Activated naive CD4-positive, alpha-beta T cell treated with Interleukin-2 at 50 U/mL for 16 hours (primary cell): ENCODE measurements at places on chromosomes 12 and 14.

- DNase-seq: no peak
These were observed 45.6 kb upstream of the SOCS2 start for GRCh38 chr12:93526786-93527428.

DNA sequence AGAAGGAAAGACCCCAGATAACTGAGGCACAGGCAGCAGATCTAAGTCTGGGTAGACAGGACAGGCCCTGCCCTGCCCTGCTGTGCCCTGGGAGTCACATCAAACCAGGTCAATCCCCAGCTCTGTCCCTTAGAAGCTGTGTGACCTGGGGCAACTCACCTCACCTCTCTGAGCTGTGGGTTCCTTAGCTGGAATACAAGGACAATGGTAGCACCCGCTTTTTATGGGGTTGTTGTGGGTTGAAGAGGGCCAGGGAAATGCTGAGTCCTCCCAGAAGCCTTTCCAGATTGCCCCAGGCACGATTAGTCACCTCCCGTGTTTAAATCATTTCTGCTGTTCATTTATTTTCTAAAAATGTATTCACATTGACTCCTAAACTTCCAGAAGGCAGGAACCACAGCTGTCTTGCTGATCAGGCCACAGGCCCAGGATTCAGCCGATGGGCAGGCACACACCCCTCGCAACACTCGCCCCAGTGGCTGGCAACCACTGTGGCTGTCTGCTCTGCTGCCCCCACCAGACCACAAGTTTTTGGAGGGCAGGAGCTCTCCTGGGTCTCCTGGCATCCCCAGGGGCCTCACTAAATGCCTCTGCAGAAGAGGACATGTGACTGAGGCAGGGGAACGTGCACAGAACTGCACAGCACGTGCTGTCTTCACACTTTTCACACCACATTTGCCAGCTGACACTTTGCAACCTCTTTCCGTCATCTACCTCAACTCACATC lies 3.0 kb downstream of the SELPLG start:
- DNase-seq: no peak

DNA sequence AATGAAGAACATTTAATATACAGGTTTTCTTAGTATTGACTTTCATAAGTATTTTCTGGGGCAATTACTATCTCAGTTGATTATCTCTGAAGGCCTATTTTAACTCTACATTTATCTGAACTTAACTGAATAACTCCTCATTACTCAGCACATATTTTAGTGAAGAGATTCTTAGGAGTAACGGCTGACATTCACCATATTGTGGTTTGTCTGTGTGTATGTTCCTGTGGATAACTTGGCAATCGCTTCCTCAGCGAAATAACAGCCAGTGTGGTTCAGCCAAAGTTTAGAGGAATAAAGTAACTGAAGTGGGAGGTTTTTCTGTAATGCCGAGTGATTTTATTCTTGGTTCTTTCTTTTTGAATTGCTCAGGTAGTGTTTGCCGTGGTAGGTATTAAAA lies 168.0 kb downstream of the RAD51B start:
- no peak for DNase-seq

DNA sequence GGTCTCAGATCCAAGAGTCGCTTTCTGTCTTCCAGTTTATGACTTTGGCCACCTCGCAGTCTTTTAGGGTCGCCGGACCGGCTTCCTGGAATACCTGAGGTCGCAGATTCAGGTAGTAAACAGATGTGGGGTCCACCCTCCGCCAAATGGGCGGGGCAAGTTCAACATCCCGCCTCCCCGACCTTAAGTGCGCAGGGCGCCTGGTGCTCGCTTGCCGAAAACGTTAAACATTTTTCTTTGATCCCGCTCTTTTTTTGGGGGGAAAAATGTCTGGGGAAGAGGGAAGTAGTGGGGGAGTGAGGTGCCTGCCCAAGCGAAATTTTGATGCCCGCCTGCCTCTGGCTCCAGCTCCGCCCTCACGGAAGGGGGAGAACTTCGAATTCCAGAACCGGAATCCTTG lies 73.9 kb upstream of the TBX5 start:
- no peak for DNase-seq

DNA sequence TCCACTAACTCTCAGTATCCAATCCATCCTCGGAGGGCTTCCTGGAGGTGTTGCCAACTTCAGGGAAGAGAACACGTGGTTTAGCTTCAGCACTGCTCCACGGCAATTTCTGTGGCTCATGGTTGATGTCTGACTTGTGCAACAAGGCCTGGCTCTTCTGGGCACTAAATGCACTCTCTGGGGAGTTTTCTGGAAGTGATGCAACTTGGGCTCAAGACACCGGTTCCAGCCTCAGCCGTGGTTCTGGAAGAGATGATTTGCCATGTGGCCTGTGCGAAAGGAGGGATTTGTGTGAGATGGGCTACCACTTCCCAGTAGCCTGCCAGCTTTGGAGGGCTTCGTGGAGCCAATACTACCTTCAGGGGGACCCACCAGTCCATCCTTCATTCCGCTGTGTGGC lies 118.6 kb upstream of the RTL1 start:
- no peak for DNase-seq

- DNase-seq: no peak
These were observed 1.8 kb downstream of the PCNX1 start for GRCh38 chr14:70908935-70909641.

- peak; percentile 29 for DNase-seq
These were observed 3.2 kb downstream of the USP44 start for GRCh38 chr12:95548056-95548538.

DNA sequence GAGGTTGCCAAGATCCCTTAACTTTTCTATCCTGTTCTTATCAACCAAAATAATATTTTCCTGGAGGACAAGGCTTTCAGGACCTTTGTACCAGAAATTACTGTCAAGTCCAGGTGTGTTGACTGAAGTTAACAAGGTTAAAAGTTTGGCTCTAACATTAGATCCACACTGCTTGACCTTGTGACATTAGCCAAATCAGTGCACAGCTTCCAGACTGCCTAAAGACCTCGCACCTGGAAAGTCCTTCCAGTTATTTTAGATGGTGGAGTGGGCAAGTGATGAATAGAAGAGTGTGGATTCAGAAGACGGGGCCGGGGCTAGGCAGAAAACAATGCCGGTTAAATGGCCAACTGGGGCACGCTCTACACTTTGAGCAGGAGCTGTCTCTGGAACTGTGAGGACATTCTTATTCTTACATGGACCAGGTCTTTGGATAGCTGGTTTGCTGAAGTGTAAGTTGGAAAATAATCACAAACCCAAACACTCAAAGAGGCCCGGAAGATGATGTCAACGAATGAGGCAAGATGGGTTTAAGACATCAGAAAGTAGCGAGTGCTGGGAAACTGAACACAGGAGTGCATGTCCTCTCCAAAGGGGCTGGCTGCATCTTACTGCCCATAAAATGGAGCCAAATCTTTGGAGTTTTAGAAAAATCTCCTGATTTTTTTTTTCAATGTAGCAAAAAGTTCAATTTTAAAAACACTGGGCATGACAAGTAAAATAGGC lies 56.3 kb downstream of the NIN start:
- DNase-seq: no peak

- no peak for DNase-seq
These were observed 42.6 kb upstream of the HIF1A start for GRCh38 chr14:61652526-61653262.

DNA sequence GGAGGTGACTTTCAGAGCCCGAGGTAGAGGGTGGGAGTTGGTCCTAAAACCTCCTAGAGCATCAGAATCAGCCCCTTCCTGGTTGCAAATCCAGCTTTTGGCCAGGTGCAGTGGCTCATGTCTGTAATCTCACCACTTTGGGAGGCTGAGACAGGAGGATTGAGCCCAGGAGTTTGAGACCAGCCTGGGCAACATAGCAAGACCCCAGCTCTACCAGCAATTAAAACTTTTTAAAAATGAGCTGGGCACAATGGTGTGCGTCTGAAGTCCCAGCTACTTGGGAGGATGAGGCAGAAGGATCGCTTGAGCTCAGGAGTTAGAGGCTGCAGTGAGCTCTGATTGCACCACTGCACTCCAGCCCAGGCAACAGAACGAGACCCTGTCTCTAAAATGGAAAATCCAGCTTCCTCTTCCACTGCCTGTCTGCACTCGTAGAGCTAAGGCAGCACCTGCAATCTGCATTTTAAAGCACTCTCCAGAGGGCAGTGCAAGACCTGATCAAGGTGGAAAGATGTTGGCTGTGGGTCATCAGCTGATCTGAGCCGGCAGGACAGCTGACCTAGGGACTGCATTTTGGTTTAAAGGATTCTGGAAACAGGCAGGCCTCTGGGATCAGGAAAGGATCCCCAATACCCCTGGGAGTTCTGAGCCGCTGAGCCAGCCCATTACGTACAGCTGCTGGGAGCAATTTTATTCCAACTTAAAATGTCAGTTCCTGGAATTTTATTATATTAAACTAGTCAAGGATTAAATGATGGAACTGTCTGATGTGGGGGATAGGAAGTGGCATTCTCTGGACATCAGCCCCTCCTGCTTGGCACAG lies 1.8 kb upstream of the TESC start:
- no peak for DNase-seq

- DNase-seq: no peak
These were observed 280.4 kb upstream of the GRIP1 start for GRCh38 chr12:66959276-66959675.

DNA sequence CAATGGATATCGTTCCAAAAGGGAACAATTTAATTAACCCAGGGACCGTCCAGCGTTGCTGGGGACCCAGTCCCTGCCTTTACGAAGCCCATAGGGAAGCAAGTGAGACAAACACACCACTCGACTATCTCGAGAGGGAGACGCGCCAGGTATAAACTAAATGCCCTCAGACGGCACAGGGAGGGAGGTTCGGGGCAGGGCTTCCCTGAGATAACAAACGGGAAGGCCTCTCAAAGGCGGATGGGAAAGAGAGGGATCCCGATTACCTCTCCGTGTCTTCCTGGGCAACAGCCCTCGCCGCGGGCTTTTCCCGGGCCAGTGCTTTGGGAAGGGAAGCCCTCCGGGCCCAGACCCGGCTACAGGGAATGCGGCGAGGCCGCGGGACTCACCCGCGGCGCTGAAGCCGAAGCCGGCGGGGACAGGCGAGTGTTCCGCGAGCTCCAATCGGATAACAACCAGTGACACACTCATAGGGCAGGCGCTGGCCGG lies 390 bp downstream of the BRAP start:
- no peak for DNase-seq

- peak; percentile 55 for DNase-seq
These were observed 1.7 kb downstream of the ARHGAP9 start for GRCh38 chr12:57477710-57478681.

DNA sequence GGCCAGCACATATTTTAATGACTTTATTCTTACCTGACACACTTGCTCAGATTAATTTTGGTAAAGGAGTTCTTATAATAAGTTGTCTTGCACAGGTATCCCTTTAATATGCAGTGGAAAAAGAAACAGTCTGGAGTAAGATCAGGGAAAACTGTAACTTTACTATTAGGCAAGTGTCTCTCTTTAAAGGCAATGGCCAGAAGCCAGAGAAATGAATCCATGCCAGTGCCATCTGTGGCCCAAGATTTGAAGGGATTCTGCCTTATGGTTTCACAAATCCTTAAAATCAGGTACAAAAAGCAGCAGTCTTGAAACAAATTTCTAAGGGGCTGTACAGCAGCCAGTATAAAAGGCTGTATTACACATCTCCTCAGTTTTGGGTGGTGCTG lies 22.4 kb downstream of the NFYB start:
- DNase-seq: no peak
